Esophagus muscularis mucosa (tissue), 4 donors: ENCODE measurements at places on chromosomes 16 and 17. TPM values are rescaled to one million over a fixed set of nuclear protein-coding genes. Genes with fewer than 3 reads are reported as not detected.

DNA sequence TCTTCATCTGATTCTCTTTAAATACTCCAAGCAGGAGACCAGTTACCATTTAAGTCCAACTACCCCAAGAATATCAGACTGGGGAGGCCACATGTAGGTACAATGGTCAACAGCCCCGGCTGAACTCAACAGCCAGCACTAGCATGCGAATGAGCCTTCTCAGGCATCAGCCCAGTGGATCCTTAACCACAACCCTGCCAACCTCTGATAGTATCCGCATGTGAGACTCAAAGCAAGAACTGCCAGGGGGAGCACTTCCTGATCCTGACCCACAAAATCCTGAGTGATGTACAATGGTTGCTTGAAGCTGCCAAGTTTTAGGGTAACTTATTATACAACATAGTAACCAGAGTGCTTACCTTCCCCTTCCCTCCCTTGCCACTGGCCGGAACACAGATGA is 4.0 kb downstream of the PYY start:
- no peaks in the 10 kb centered on the region for H3K36me3 ChIP-seq
- peaks cover 11% of the 10 kb centered on the region for H3K4me1 ChIP-seq
- H3K27me3 ChIP-seq: peaks cover 39% of the 10 kb centered on the region
- H3K4me3 ChIP-seq: no peak overlapping the region

GRCh38 chr16:2026461-2027023 is at the start of gene NHERF2:
Gene NHERF2, plus strand, starts transcription at chr16:2026902. Its CDS starts 104 bp downstream, at chr16:2027006.
- no peaks in the 10 kb centered on the region for H3K27me3 ChIP-seq
- peak within 1 kb of the TSS; percentile 81 for H3K27ac ChIP-seq
- peaks cover 42% of the 10 kb centered on the region for H3K4me1 ChIP-seq
- H3K4me3 ChIP-seq: peak within 1 kb of the TSS; percentile 78
- no peak for DNase-seq
- no peaks in the 10 kb centered on the region for H3K36me3 ChIP-seq

Gene RSAD1
- total RNA-seq: 18.9 TPM

DNA sequence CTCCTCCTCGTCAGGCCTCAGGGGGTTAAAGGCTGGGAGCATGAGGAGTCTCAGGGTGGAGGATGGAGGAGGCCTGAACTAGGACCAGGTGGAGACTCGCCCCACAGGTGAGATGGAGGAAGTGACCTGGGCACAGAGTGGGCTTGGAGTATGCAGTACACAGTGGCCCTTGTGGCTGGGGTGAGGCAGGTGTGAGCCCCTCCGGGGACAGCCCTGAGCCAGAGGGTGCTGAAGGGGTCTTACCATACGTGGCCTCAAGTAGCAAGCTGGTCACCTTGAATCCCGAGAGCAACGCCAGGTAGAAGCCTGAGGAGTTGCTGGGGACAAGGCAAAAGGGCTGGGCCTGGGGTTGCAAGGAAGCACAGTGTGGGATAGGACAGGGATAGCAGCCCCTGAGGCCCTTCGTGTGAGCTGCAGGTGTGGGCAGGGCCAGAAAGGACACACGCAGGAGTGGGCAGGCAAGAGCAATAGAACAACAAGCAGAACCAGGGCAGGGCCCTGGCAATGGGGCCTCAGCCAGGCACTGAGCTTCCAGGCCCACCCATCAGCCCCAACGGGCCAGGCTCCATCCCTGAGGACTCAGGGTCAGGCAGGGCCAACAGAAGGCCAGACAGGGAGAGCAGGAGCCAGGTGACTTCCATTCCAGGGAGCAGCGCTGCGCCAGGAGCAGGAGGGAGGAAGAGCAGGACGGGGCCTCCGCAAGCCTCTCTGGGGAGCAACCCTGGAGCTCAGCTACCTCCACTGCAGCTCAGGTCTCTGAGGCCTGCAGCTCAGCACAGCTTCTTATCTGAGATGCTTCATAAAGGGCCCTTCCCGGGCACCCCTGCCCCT is 64.2 kb upstream of the TNRC6C start:
- H3K27ac ChIP-seq: no peak overlapping the region
- H3K36me3 ChIP-seq: no peaks in the 10 kb centered on the region
- no peaks in the 10 kb centered on the region for H3K27me3 ChIP-seq
- no peak overlapping the region for H3K4me3 ChIP-seq
- no peak for DNase-seq

- H3K27ac ChIP-seq: no peak overlapping the region
- DNase-seq: no peak
- peaks cover 76% of the 10 kb centered on the region for H3K36me3 ChIP-seq
Observed at GRCh38 chr16:69936252-69936651, 14.9 kb upstream of the CLEC18A start.

DNA sequence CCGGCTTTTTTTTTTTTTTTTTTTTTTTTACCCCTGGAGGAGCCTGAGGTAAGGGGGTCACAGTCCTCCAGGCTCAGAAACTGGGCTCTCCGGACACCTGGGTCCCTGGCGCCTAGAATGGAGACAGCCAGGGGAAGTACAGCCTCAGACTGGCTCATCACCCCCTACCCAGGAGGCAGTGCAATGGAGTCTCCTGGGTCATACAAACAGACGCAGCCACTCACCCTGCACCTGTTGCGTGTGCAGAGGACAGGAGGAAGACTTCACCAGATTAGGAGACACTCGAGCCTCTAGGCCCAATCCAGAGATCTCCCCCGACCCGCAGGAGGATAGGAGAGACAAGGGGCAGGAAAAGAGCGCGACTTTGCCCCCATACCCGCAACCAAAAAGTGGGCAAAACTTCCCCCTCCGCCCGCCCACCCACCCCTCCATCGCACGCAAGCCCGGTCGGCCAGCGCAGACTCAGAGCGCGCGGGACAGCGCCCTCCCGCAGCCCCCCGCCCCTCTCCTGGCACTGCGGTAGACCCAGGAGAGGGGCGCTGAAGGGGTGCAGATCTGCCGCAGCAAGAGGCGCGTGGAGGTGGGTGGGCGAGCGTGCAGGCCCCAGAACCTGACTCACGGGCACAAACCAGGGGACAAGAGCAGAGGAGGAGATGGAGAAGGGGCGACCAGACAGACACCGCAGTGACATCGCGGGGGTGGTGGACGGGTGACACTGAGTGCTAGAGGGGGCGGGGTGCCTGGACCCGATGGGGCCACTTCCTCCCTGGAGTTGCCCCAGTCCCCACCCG is 900 bp downstream of the HAP1 start:
- peaks cover 11% of the 10 kb centered on the region for H3K27me3 ChIP-seq
- H3K36me3 ChIP-seq: no peaks in the 10 kb centered on the region
- no peak for DNase-seq
- no peak overlapping the region for H3K27ac ChIP-seq

DNA sequence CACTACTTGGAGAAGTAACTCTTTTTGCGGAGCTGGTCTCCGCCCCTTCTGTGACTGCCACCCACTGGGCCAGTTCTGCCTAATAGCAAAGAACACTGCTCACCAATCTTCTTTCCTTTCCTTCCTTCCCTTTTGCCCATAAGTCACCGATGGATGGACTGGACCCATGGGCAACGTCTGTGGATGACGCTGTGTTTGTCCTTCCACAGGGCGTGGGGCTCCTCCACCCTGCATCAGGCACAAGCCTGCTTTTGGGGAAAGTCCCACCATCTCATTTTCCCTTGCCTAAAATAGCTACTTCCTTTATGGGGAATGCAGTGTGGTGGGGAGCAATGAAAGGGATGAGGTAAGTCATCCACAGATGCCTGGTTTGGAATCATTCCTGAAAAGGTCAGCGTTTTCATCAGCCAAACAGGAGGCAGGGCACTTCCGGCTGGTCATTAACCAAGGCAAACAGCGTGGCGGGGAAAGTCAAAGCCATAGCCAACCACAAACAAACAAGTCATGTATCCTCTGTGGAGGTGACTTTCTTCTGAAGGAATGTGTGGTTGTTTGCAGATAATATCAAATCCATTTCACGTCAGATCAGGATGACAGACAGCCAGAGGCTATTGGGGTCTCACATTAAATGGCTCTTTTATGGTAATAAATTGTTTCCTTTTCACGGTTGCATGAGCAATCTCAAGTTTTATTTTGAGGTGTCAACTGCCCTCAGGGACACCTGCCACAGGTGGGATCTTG is 30.7 kb upstream of the MED9 start:
- no peak for DNase-seq
- no peak overlapping the region for H3K4me3 ChIP-seq
- no peaks in the 10 kb centered on the region for H3K27me3 ChIP-seq
- H3K36me3 ChIP-seq: no peaks in the 10 kb centered on the region
- peaks cover 3% of the 10 kb centered on the region for H3K4me1 ChIP-seq
